Uterus (tissue), 4 donors: ENCODE measurements at places on chromosomes 1 and 21. TPM values are rescaled to one million over a fixed set of nuclear protein-coding genes. Genes with fewer than 3 reads are reported as not detected.
A peak's percentile ranks its signal among the peaks of the same experiment; 100 is the strongest.

NOL9 gene
- total RNA-seq = 8.5 TPM

PGLYRP3 gene
- total RNA-seq = not detected

GRCh38 chr1:171220081-171220420 is 28.2 kb upstream of the FMO1 start:
- no peak for DNase-seq

CDC42SE1 gene
- 27.1 TPM for total RNA-seq

SPATA6 gene
- 64.1 TPM for total RNA-seq

SGIP1 gene
- 9.9 TPM for total RNA-seq

GRCh38 chr21:45301521-45302081 is 13.9 kb upstream of the POFUT2 start:
- DNase-seq = no peak

KIF21B gene
- 2.0 TPM for total RNA-seq

GRCh38 chr1:227942716-227943261 is 4.9 kb downstream of the WNT9A start:
- DNase-seq = no peak

DNA sequence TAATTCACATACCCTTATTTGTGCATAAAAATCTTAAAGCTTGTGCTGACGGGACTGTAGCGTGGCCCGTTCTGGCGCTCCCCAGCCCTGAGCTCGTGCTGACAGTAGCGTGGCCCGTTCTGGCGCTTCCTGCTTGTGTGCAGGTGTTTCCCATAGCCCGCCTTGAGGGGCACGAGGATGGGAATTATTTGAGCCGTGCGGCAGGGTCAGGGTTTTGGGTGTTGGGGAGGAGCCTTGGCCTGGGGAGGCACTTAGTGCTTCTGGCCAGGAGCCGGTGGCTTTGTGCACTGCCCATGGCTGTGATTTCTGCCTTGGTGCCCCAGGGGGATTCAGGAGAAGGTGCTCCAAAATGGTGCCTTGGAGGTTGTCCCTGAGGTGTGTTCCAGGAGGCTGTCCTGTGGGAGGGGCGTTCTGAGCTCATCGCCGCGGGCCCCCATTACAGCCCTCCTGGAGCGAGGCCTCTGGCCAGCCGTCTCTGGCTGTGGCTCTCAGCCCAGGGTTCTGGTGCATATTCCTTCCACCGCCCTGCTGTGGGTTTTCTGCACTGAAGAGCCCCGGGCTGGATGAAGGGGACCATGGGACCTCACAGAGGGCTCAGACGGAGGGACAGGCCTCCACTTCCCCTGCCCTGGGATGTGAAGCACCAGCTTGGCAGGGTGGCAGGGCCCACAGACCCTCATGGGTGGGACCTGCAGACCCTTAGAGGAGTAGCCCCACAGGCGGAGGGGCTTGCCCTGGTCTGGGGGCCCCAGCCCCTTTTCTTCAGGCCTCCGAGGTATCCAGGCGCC is 6.6 kb downstream of the SLX9 start:
- no peak for DNase-seq

GRCh38 chr1:193747579-193747978 is 561.2 kb upstream of the B3GALT2 start:
- DNase-seq = no peak

DNA sequence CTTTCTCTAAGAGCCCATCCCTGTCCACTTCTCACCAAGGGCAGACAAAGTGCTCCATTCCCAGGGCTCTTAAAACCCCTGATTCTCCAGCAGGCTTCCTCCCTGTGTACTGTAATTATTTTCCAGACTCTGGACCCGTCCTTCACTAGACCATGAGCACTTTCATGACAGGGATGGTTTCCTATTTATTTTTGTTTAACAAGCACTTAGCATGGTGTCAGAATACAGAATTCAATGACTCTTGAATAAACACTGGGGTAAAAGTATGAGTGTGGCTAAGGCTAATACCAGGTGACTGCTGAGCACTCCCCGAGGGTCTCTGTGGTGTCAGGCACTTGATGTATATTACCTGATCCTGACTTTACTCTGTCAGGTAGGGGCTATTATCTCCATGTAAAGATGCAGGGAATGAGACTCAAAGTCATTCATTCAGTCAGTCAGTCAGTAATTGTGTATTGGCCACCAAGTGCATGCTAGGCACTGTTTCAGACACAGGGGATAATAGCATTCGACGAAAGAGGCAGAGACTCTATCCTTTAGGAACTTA is 47.2 kb downstream of the C1orf21 start:
- DNase-seq = no peak

GRCh38 chr1:180270530-180271271 is 40.6 kb downstream of the LHX4 start:
- DNase-seq = no peak

RBM11 gene
- total RNA-seq = not detected

DNA sequence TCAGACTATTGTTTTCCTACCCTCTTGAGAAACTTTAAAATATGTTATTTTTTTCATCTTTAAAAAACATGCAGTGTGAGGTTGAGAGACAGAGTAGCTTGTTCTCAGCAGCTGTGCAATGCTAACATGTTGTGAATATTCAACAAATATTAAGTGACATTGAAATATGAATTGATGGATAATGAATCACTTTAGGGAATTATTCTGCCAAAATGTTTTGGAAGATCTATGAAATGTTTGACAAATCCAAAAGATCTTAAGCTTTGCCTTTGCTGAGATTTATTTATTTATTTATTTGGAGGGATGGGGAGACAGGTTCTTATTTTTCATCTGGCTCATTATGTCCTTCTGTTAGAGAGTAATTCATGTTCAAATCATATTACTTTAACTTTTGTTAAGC is 680.1 kb upstream of the CXADR start:
- no peak for DNase-seq

- DNase-seq = no peak
Observed at GRCh38 chr1:202343652-202344349, 2.1 kb upstream of the UBE2T start.

- peak; percentile 59 for DNase-seq
Observed at GRCh38 chr1:207868251-207868773, 42.6 kb downstream of the CD34 start.

DNA sequence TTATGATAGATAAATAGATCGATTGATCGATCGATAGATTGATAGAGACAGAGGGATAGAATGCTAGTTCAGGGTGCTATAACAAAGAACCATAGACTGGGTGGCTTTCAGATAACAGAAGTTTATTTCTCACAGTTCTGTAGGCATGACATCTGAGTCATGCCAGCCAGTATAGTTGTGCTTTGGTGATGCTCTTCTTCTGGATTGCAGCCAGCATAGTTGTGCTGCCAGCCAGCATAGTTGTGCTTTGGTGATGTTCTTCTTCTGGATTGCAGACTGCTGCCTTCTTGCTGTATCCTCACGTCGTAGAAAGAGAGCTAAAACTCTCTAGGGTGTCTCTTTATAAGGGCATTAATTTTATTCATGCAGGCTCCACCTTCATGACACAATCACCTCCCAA is 860.8 kb downstream of the BRINP3 start:
- no peak for DNase-seq

GRCh38 chr1:53807916-53808315 is 30.2 kb downstream of the NDC1 start:
- DNase-seq = no peak

GRCh38 chr1:68448365-68448764 is 1.4 kb downstream of the RPE65 start:
- DNase-seq = no peak

GRCh38 chr1:103108376-103109150 is at the start of gene COL11A1:
COL11A1 (minus strand) TSS chr1:103108522; CDS start chr1:103108178, 344 bp downstream.
- DNase-seq = no peak

DNA sequence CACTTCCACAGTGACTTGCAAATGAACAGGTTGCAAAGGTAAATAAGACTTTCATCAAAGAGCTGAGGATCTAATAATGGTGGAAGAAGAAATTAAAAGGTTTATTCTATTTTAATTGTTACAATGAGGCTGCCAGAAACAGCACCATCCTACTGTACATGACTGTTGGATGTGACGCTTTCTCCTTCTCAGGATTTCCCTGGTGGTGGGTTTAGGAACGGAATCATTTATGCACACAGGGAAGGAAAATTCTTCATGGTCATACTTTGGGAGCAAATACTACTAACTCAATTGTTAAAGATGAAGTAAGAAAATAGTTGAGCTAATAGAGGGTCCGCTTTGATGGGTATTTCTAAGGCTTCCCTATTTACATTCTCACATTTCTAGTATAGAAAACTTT is 22.2 kb upstream of the LYPLAL1 start:
- DNase-seq = no peak
